ENCODE measurements at places on chromosomes 5 and 9.

DNA sequence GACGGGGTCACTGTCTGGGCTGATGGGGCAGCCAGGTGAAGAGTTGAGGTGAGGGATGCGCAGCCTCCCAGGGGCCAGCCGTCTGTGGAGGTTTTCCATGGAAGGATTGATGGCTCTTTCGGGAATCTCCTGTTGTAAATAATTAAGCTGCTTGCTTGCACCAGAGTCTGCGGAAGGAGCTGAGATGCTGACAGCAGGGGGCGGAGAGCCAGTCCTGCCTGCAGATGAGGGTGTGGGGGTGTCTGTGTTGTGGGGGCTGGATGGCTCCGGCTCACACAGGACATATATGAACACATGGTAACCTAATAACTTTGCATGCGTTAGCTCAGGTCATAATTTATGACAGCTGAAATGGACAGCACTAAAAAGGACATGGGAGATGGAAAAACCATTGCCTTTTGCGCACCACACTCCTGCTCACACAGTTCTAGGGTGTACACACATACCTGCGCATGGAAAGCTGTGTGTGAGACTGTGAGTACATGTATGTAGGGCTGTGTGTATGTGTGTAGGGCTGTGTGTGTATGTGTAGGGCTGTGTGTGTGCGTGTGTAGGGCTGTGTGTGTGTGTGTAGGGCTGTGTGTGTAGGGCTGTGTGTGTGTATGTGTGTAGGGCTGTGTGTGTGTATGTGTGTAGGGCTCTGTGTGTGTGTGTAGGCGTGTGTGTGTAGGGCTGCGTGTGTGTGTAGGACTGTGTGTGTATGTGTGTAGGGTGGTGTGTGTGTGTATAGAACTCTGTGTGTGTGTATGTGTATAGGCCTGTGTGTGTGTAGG is 36.8 kb upstream of the SEMA4D start:
- DNase-seq = no peak

- no peak for DNase-seq
Observed at GRCh38 chr5:42970636-42971559, 69.2 kb downstream of the ANXA2R start.

DNA sequence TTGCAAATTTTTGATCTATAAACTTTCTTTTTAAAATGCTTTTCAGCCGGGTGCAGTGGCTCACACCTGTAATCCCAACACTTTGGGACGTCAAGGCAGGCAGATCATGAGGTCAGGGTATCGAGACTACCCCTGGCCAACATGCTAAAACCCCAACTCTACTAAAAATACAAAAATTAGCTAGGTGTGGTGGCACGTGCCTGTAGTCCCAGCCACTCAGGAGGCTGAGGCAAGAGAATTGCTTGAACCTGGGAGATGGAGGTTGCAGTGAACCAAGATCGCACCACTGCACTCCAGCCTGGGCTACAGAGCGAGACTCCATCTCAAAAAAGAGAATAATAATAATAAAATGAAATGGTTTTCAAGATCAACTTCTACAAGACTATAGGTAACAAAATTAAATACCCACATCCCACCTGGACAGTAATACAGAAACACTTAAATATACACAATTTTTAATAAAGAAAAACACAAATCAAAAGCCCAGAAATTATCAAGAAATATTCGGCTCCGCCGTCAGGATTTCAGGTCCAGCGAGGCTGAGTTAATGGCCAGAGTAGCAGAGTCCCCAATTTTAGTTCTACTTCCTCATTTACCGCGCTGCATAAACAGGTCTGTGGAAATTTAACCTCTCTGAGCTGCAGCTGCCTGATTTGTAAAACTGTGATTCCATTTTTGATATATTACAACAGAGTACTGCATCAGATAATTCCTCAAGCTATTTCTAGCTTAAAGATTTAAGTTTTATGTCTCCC is 4.0 kb downstream of the TUT7 start:
- no peak for DNase-seq

DNA sequence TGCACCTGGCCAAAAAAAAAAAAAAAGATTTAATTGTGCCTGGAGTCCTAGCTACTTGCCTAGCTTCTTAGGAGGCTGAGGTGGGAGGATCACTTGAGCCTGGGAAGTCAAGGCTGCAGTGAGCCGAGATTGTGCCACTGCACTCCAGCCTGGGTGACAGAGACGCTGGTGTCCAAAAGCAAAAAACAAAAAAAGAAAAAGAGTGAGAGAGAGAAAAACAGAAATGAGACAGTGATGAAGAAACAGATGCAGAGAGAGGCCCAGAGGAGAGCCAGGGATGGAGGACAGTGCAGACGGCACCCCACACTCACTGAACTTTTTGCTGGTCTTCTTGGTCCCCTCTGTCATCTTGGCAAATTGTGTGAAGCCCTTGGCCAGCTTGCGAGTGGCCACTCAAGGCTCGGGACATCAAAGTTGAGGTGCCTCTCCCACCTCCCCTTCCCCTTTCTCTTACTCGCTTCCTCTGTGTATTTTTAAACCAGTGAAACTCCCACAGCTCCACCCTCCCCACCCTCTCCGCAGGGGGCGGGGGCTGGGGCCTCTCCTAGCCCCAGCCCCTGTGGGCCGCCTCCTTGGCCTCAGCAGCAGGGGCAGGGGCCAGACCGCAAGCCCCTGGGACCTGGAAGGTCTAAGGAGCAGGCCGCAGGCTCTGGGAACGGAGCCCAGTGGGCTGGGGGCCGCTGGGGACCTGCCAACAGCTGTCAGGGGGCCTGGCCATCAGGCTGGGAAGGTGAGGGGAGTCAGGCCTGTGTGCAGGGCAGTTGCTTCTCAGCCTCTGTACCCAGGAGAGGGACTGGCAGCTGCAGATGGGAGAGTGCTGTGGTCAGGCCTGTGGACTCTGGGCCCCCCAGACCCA is at the start of gene SH2D3C:
Gene SH2D3C (minus strand): TSS at position 387 of the 856 bp plus-strand sequence. CDS start 39 bp downstream, at position 348.
- DNase-seq = peak; percentile 40

GRCh38 chr5:159106569-159107282 is 7.0 kb upstream of the EBF1 start:
- peak; percentile 78 for DNase-seq

DNA sequence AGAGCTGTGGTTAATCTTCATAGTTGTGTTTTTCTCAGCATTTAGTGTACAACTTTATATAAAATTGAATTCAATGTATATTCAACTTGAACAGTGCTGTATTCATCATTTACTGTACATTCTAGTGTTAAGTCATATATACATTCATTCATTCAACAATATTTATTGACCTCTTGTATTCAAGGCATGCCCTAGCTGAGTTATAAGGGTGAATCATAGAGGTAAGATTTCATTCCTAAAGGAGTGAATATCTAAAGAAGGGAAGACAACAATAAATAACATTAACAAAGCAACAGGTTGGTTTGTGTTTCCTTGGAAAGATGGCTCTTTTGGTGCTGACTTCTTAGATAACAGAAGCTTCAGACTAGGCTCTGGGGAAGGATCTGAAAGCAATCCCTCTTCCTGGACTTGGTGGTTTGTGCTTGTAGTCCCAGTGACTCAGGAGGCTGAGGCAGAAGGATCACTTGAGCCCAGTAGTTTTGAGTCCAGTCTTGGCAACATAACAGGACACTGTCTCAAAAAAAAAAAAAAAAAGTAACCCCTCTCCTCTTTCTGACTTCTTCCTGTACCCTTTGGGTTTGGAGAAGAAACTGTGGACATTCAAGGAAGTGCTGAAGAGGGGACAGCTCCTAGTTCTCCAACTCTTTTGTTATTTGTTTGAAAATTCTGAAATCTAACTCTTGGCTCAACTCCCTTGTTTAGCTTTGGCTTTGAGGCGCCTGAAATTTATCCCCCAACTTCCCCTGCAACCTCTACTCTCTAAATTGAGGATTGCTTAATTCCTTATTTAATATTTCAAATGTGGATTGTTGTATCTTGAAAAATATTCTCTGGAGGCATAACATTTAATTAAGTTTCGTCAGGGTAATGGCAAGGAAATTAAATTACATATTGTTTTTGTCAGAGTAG is 80.2 kb downstream of the OSTF1 start:
- peak; percentile 45 for DNase-seq

- no peak for DNase-seq
Observed at GRCh38 chr5:36228505-36228904, 13.2 kb downstream of the NADK2 start.

GRCh38 chr5:68329554-68330255 is 114.1 kb downstream of the PIK3R1 start:
- DNase-seq = peak; percentile 47

GRCh38 chr5:35540002-35540401 is 77.7 kb upstream of the SPEF2 start:
- DNase-seq = no peak

Measured in OCI-M1 (cell line).